GDM1 (cell line): ENCODE measurements at places on chromosomes 5 and 9.

GRCh38 chr9:98363644-98364043, 108.2 kb upstream of the TBC1D2 start:
- DNase-seq, result no peak

GRCh38 chr5:143921525-143922311, 109.8 kb downstream of the HMHB1 start:
- no peak for DNase-seq

GRCh38 chr9:129478961-129479630, 141.8 kb downstream of the C9orf50 start:
- DNase-seq, result no peak

DNA sequence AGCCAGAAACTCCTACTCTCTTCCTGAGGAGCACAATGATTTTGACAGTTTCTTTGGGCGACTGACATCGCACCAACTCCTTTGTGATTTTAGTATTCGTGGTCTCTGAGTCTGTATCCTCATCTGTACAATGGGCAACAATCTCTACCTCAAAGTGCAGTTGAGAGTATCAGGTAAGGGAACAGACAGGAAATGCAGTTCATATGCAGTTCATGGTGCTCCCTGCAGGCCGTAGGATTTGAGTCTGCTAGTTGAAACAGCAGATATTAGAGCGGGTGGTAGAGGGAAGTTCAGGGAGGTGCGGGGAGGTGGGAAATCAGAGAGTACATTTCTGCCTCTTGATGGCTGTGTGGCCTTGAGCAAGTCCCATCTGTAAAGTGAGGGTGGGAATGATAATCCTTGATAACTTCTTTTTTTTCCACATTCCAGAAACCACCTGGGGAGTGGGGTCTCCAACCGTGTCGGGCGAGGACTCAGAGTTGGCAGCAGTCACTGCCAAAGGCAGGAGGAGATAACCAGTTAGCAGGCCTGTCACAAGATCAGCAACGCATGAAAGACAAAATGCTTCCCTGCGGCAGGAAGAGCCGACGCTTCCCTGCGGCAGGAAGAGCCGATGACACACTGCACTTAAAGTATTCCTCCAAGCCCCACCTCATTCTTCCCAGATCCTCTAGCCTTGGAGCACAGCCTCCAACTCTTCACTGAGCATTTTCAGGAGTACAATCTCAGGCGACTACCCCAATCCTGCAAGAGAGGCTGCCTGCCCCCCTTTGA, 6.0 kb upstream of the NEK6 start:
- DNase-seq, result no peak

DNA sequence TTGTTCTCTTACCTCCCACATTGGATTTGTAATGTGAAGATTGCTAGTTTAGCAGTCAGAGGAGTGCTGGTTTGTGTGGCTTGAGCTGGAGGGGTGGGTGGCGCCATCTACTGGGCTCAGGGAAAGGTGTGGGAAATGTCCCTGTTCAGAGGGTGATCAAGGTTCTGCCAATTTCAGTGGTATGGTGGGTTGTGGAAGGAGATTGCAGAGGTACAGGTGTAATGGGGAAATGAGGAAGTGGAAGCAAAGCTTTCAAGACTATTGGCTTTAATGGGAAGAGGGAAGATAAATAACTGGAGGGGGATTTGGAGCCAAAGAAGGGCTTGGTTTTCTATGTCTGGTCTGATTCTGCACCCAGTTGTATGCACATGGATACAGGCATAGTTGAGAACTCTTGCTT, 76.4 kb downstream of the OSMR start:
- DNase-seq, result peak; percentile 21

GRCh38 chr9:128607642-128608350, 48.9 kb downstream of the DYNC2I2 start:
- DNase-seq, result no peak

- no peak for DNase-seq
Observed at GRCh38 chr9:96574455-96574854, 45.2 kb downstream of the CDC14B start.

DNA sequence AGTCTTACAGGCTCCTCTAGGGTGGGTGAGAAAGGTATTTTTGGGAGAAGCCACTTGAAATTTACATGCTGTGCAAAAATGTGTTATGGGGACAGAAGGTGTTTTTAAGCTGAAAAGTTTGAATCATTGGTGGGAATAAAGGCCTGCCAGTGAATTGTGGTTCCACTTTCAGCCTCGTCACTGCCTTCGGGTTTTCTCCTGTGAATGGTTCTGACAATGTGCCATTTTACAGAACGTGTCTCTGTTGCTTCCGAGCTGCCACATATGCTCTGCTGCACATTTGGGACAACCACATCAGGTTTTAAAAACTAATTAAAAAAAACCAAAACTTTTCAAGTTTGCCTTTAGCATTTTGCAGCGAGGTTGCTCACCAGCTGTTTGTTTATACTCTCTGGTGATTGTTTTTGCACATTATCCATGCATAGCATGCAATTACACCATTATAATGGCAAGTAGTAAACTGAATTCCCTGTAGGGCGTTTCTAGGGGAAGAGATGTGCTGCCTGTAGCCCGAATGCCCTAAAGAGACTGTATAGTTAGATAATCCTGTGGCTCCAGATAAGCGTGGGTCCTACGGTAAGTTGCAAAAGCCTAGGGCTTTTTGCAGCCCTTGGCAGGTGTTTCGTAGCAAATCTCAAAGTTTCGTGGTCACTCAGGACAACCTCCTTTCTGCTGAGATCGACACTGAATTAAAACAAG, 40.1 kb upstream of the SUB1 start:
- DNase-seq, result no peak

- no peak for DNase-seq
Observed at GRCh38 chr9:109019420-109019819, 6.1 kb upstream of the CTNNAL1 start.

DNA sequence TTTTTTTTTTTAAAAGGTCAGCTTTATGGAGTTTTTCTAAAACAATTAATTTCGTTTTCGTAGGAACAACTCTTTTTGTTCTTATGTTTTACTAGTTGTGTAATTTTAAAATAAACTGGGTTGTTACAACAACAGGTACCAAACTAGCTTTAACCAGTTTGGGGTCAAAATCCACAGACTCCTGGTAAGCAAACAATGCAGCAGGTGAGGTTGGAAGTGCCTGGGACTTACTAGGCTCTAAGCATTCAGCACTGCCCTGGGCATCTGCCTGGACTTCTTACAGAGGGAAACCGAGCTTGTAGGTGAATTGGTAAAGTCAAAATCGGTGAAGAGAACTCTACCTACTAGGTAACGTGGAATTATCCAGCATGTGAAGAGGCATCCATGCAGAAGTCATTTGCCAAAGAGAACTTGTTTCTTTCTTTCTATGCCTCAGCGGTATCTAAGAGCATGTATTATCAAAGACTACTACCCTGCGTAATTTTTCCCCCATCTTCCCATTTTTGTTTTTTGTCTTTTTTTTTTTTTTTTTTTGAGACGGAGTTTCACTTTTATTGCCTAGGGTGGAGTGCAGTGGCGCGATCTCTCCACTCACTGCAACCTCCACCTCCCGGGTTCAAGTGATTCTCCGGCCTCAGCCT, 145.4 kb downstream of the KCTD16 start:
- DNase-seq, result no peak
